ENCODE measurements at places on chromosomes 6 and 20. TPM values are rescaled to one million over a fixed set of nuclear protein-coding genes. Genes with fewer than 3 reads are reported as not detected.

The NKX2-2 gene
- total RNA-seq: not detected

The COQ3 gene
- 6.4 TPM for total RNA-seq

DNA sequence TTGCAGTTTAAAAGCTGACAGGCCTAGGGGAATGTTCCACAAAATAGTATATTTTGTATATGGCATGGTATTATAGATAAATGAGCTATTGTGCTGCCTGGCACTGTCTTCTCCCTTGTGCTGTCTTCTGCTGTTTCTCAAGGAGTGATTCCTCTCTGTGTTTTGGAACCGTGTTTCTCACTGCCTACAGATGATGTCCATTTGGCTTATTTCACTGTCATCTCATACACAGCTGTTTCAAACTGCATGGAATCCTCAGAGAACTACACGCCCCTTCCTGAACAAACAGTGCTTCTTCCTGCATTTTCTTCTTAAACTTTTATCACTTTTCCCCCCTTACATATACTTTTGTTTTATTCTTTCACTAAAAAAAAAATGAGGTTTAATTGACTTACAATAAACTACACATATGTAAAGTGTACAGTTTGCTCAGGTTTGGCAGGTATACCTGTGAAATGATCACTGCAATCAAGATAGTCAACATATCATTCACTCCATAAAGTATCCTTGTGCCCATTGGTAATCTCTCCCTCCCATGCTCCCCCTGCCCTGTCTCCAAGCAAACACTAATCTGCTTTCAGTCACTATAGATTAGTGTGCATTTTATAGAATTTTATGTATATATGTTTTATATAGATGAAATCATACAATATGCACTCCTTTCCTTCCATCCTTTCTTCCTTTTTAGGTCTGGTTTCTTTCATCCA, 43.0 kb downstream of the CBFA2T2 start:
- no peaks in the 10 kb centered on the region for H3K4me1 ChIP-seq
- H3K4me3 ChIP-seq: no peak overlapping the region
- no peak for DNase-seq
- H3K27ac ChIP-seq: no peak overlapping the region
- no peaks in the 10 kb centered on the region for H3K36me3 ChIP-seq

GRCh38 chr6:122289762-122290539, 109.5 kb upstream of the HSF2 start:
- H3K27ac ChIP-seq: no peak overlapping the region
- H3K4me3 ChIP-seq: no peak overlapping the region
- H3K36me3 ChIP-seq: no peaks in the 10 kb centered on the region
- H3K4me1 ChIP-seq: no peaks in the 10 kb centered on the region
- no peaks in the 10 kb centered on the region for H3K27me3 ChIP-seq

- H3K27me3 ChIP-seq: no peaks in the 10 kb centered on the region
- H3K36me3 ChIP-seq: no peaks in the 10 kb centered on the region
- H3K27ac ChIP-seq: no peak overlapping the region
- DNase-seq: no peak
Observed at GRCh38 chr20:32965115-32965514, 39.1 kb downstream of the SUN5 start.
